Coronary artery (tissue), 2 donors: ENCODE measurements at places on chromosomes 6 and 20.

- DNase-seq, result no peak
Measured at GRCh38 chr6:9503111-9503761, 911.6 kb downstream of the TFAP2A start.

- DNase-seq, result no peak
Measured at GRCh38 chr6:126167726-126168125, 172.2 kb upstream of the CENPW start.

DNA sequence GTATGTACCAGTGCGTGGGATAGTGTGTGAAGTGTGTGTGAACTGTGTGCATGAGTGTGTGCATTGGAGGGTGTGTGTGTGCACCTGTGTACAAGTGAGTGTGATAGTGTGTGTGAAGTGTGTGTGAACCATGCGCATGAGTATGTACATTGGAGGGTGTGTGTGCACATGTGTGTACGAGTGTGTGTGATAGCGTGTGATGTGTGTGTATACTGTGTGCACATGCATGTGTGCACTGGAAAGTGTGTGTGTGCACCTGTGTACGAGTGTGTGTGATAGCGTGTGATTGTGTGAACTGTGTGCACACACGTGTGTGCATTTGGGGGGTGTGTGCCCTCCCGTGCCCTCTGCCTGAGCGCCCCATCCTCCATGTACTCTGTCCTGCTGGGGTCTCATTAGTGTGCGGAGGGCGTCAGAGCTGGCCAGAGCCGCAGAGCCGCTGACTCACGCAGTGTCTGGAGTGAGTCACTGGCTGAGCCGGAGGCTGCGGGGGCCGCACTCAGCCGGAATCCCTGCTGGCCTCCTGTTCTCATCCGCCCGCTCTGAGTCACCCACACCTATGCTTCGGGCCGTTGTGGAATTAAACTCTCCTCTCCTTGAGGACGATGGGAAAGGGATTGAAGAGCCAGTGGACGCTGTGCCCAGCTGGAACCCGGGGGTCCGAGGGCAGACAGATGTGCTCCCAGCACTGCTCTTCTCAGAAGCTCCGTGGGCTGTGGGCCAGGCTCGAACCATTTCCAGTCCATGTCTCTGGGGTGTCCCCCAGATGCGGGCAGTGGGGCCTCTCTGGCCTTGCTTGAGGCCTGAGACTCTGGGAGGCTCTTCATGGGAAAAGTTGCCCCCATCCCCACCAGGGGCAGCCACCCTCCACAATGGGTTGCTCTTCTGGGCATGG lies 27.3 kb upstream of the STX16 start:
- no peak for DNase-seq

DNA sequence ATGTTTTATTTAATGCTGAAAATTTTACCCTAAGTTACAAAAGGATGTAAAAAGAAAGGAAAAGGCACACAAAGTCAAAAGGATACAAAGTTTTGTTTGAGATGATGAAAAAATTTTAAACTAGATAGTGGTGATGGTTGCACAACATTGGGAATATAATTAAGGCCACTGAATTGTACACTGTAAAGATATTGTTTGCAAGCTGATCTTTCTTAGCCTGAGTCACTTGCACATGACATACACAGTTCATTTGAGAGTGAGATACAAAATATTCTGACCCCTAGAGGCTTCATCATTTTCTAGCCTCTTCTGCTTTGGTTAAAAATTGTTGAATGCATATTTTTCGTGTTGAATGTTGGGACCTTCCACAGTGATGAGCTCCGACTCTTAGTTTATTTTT lies 462.6 kb downstream of the HDGFL1 start:
- no peak for DNase-seq

DNA sequence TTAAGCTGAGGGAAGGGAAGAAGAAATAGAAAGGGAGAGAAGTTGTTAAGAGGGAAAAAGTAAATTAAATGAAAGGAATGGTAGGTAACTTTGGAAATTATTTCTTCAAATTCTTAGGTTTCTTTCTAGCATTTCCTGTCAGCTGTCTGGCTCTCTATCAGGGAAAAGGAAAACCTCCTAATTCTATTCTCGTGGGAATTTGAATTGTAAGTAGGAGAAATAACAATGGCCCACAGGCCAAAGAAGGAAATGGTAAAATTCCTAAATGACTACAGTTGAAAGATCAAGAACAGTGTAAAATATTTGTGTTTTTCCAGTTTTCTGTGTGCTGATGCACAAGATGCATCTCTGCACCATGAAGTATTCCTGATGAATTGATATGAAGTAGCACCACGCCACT lies 173.0 kb downstream of the IBTK start:
- no peak for DNase-seq

DNA sequence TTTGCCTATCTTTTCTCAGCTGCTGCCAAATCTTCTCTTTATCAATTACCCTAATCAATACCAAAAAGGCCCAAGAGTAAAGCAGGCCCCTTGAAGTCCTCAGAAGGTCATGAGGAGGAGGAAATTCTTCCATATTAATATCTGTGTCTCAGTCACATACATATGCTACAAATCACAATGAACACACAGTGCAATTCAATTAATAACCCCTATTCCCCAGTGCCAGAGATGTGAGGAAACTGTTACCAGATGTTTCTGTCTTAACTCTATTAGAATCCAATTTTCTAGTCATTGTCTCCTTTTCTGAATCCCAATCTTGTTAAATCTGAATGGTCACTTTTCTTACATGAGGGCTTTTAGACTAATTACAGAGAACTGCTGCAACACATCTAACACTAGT lies 45.9 kb upstream of the SLC2A12 start:
- DNase-seq, result no peak

DNA sequence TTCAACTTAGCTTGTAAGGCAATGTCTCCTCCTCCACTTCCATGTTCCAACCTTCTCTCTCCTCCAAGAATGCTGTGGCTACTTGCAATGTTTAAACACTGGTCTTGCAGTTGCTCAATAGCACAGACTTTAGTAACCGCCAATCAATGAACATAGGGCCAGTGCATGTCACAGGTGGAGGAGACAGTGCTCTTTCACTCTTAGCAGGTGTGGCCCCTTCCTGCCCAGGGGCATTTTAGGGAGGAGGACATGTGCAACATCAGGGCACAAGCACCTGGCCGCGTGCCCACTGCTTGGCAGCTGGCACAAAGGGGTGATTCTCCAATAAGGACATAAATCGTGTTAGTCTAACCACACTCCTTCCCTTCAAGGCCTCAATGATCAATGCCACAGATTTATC lies 41.3 kb downstream of the ADGRF1 start:
- no peak for DNase-seq

DNA sequence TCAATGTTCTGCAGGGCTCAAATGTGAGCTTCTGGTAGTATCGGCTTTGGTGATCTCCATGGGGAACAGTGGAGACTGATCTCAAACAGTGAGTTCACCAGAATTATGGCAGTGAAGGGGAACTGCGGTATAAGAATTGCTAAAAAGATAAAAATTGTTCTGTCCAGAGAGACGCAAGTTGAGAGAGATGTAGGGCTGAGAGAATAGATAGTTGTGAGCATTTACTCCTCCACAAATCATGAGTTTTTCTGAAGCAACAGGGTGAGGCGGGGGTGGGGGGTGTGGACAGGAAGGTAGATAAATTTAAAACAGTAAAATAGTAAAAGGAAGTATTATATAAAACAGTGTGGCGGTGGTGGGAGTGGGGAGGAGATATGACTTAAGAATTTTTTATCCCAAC lies 98.6 kb upstream of the NEDD9 start:
- DNase-seq, result no peak

GRCh38 chr20:19697415-19697814 lies 60.6 kb upstream of the RIN2 start:
- no peak for DNase-seq

- no peak for DNase-seq
Measured at GRCh38 chr6:44967481-44967880, 360.6 kb upstream of the RUNX2 start.

DNA sequence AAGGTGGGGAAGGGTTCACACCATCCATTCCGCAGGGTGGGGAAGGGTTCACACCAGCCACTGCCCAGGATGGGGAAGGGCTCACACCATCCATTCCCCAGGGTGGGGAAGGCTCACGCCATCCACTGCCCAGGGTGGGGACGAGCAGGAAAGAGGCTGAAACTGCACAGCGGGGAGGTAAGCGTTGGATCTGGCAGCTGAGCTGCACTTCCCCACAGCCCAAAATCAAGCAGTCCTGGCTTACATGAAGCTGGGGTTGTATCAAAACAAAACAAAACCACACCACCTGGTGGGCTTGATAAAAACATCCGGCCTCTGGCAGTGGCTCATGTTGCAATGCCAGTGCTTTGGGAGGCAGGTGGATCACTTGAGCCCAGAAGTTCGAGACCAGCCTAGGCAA lies 268.5 kb downstream of the TAF4 start:
- no peak for DNase-seq

DNA sequence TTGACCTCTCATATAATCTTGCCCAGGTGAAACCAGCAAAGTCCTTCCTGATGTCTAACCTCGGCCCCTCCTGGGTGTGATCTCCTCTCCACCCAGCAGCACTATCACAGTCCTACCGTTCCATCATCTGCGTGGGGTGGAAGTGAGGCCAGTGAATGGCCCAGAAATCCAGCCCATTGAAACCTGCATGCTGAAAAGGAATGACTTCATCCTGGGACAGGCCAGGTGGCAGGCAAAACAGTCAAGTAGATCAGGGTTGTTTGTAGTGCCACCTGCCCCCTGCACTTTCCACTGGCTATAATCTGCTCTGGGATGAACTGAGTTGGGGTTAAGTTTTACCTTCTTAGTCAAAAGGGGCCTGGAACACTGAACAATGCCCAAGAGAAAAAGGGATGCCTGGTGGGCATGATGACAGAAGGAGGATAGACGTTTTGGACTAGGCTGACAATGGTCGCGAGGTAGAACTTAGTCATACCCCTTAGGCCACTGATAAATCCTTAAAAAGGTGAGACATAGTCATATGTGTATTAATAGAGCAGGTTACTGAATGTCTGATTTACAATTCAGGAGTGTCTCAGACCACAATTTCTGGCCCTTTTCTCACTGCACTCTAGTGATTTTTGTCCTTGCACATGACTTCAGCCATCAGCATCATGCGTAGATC lies 8.1 kb upstream of the HSP90AB1 start:
- no peak for DNase-seq

DNA sequence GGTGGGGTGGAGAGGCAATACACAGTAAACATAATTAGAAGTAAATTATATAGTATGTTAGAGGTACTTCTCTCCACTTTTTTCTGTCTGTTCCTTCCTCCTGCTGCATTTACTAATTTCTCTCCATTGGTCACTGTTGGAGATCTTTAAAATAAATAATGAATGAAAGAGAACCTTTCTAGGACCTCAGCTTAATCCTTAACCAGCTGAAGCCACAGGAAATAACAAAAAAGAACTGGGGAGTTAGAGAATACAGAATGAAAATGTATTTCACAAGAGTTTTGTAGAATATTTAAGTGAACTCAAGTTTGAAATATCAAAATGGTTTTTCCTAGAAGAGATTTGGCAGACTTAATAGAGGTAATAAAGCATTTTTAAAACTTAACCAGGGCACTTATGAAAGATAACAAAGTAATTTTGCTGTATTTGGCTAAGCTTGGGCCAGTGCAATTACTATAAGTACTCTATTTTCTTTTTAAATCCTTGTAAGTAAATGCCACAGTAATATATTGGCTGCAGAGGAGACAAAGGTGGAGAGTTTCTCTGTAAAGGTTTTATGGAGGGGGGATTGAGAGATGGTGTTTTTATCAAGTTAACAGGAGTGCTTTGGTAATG lies 405.0 kb downstream of the CDKAL1 start:
- no peak for DNase-seq

DNA sequence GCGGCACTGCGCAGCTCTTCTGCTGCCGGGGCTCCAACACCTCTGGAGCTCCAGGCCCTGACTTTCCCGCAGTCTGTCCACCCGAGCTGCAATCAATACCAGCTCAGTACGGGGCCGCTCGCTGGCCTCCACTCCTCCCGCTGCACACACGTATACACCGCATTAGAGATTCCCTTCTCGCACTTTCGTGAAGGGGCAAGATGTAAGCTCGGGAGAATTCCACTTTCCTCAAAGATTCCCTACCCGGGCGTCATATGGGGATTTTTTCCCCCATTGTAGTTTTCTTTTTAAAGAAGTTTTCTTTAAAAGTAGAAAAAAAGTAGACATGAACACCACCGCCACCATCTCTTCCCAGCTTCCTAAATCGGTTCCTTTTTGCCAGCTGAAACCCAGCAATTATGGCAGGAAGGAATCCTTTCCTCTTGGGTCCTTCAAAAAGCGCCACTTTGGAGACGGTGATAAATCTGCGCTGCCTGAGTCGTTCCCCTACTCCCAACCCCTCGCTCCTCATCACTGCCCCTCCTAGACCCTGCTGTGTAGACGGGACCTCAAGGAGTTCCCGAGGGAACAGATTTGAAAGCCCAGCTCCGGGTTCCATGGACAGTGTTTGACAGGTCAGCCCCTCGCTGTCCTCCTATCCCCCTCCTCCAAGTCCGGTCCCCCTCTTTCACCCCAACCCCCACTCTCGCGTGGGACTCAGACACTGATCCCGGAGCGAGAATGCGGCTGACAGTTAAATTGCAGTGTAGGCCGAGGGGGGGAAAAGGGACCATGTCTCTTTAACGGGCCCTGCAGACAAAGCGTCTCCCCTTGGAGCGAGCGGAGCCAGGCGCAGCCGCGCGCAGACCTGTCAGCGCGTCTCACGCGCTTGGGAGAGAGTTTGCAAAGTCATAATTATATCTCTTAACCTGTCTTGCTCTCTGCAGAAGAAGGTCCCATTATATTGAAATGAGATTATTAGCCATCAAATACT lies 39.5 kb downstream of the NCR2 start:
- no peak for DNase-seq

- no peak for DNase-seq
Measured at GRCh38 chr6:90413867-90414266, 117.2 kb upstream of the BACH2 start.

- no peak for DNase-seq
Measured at GRCh38 chr6:14758421-14759081, 487.3 kb upstream of the JARID2 start.

- no peak for DNase-seq
Measured at GRCh38 chr6:105292689-105293339, 110.1 kb downstream of the PREP start.

DNA sequence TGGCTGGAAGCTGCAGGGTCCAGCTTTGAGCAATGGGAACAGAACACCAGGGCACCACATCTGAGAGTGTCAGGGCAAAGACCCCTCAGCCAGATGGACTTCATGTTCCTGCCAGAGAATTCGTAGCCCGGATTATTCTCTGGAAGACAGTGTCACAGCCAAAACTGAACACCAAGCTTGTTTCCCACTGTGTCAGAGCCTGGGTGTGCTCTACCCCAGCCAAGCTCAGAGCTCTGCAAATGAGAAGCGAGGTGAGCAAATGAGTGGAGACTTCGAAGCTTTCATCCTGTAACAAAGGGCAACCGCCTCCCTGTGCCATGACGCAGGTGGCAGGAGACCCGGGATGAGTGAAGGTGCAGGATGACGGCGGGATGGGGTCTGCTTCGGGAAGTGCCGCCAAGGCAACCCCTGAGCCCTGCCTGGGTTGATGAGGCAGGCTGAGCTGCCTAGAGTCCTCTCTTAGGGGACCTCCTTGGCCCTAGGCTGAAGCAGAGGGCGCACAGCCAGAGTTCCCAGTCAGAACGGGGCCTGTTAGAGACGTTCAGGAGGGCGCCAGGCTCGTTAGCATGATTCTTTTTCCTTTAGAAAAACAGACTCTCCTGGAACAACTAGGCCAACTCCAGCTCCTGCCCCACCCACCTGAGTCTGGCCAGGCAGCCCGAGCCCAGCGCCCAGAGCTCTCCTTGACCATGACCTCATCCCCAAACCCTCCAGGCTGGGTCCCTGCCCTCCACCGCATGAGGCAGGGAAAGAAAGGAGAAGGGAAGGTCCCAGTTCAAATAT lies 187.7 kb downstream of the SOD2 start:
- no peak for DNase-seq
